ENCODE measurements at places on chromosomes 12 and 14.

DNA sequence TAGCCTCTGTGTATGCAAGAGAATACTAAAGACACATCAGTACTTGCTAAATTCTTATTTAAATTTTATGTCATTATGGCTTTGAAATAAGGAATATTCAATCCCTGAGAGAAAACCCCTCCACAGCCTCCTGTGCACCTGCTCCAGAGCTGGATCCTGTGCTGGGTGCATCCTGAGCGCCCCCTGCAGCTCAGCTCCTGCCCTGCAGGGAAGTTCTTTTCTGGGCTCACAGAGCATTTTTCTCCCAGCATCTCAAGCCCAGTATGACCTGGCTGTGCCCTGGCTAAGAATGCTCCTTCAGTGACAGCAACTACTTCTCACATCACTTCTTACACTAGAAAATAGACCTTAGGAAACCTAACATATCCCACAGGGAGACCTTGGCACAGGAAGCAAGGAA lies 1211.7 kb downstream of the TMEM121 start:
- no peak for DNase-seq

- no peak for DNase-seq
These were observed 23.5 kb upstream of the GPRC5D start for GRCh38 chr12:12975322-12976077.

DNA sequence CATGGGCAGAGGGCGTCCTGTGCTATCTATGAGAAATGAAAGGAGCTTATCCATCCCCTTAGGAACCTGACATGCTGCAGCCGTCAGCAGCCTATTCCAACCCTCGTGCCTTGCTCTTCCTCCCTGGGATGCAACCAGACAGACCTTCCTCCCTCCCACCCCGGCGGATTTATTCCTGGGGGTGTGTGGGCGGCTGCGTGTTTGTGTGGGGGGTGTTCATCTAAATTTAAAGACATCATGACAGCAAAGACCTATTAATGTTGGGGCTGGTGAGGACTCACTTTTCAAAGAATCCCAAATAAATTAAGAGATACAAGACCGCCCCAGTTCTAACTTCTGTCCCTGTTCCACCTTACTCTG lies 52.0 kb downstream of the WSCD2 start:
- no peak for DNase-seq

DNA sequence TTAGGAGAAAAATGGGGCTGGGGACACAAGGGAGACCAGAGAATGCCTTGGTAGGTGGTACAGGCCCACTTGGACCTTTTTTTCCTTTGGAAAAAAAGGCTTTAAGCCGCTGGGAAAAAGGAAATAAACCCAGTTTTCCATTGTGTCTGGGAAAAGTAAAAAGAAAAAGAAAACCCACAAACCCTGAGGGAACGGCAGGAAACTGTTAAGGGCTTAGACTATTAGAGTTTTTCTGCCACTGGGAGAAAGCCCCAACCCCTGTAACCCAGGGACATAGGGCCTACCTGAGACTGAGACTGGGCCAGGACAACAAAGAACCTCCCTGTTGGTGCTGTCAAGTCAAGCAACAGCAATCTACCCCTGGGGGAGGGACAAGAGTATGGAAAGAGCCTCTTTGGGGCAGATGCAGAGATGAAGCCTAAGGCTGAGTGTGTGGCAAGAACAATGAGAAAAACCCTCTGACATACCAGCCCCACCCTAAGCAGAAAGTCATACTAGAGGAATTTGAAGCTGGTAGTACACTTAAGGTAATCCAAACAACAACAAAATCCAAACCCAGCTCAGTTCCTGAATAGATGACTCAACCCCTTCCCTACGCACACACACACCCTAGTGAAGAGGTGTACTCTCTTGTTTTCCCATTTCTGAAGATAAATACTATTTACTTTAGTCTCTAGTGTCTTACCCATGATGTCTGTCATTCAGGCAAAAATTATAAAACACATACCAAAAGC lies 22.8 kb downstream of the ATF1 start:
- DNase-seq, result peak; percentile 94

DNA sequence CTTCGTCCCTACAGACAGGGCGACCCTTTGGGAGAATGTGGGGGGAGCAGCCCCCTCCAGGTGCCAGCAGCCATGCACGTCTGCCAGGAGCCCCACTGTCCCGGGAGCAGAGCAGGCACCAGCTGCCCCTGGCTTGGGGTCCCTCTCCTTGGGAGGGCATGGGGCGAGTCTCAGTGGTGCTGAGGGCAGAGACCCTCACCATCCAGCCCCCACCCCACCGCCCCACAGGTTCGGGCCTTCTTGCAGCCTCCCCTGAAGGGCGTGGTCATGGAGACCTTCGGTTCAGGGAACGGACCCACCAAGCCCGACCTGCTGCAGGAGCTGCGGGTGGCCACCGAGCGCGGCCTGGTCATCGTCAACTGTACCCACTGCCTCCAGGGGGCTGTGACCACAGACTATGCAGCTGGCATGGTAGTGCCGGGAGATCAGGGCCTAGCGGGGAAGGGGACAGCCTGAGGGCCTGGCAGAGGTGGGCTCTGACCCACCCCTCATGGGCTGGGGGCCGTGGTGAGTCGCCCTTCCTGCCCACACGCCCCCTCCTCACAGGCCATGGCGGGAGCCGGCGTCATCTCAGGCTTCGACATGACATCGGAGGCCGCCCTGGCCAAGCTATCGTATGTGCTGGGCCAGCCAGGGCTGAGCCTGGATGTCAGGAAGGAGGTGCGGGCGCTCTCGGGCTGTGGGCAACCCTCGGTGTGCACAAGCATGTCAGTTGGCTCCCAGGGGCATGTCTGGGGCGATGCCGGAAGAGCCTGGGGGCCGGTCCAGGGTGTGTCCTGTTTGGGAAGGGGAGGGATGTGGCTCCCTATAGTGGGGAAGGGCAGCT lies 18.8 kb downstream of the ASPG start:
- no peak for DNase-seq

DNA sequence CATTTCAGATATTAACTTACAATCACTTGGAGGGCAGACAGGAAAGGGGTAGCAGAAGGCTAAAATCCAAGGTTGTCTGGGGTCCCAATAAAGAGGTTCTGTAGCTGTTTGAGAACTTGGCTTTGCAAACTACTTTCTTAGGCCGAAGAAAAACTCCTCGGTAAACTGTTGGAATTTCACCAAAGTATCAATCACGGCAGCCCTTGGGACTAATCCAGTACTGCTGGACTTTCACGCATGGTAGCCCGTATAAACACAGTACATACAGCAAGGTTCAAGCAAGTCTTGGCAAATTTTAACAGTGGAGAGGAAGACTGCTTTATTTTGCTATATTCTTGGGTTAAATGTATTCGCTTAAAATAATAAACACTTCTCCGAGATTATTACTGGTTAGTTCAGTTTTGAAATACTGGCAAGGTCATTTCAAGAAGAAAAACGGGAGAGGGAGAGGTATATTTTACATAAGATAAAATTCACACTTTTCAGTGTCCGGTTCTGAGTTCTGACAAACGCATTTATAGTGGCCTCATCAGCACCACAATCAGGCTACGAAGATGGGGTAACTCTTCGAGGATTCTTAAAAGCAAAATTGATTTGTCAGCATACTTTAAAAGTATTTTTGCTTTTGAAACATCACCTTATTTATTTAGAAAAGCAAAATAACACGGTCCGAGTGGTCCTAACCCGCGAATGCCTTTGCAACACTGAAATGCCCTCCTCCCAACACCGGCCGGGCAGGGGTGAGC lies 1.3 kb downstream of the SETD3 start:
- DNase-seq, result no peak

- no peak for DNase-seq
These were observed at the start of gene SLC6A13 for GRCh38 chr12:262817-263216. Gene SLC6A13 (minus strand): TSS chr12:262836. CDS start chr12:260052, 2,784 bp downstream.

DNA sequence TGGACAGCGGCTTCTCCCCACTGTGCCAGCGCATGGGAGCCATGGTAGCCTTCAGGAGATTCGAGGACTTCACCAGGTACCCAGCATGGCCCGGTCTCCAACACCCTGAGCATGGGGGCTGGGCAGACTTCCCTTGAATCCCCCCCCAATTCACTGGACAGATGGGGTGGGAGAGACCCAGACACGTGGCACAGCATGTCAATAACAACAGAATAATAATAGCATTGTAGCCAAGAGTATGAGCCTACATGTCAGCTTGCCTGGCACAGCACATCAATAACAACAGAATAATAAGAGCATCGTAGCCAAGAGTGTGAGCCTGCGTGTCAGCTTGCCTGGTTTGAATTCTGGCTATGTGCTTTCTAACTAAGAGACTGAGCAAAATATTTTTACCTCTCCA lies 76.4 kb downstream of the FOXN4 start:
- no peak for DNase-seq

DNA sequence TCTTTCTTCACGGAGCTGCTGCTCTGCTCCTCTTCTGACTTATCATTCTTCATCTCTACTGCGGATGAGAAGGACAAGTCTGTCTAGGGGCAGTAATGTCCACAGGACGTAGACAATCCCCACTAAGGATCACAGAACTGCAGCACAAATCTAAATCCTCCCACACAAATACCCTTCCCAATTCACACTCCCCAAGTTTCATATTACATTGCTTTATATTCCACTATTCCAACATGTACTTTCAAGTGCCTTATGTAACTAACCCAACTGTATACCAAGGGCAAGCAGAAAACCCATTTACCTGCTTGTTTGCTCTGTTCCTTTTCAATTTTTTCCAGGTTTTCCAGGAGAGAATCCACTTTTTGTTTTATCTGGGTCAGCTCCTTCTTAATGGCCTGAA lies 55.6 kb upstream of the OR5AU1 start:
- DNase-seq, result no peak

DNA sequence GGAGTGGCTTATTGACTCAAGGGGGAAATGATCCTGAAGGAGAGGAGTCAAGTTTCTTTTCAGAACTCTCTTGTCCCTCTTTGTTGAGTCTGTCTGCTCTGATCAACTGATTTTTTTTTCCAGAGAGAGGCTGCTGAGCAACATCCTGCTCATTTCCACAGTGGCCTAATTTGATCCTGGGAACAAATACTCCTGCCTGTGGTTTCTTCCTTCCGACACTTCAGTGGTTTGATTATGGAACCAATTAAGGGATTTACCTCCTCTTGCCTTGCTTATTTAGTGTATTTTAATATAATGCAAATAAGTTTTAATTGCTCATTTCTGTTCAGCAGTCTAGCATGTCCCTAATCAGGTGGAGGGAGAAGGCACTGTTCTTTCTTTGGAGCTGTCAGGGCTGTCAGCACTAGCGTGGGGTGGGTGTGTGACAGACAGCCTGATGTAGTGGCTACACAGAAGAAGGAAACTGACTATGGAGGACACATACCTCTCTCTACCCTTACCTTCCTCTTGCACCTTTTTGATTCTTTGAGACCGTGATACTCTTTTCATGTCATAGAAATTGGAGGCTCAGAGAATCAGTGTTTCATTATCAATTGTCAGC lies 344.9 kb upstream of the STXBP6 start:
- DNase-seq, result no peak

DNA sequence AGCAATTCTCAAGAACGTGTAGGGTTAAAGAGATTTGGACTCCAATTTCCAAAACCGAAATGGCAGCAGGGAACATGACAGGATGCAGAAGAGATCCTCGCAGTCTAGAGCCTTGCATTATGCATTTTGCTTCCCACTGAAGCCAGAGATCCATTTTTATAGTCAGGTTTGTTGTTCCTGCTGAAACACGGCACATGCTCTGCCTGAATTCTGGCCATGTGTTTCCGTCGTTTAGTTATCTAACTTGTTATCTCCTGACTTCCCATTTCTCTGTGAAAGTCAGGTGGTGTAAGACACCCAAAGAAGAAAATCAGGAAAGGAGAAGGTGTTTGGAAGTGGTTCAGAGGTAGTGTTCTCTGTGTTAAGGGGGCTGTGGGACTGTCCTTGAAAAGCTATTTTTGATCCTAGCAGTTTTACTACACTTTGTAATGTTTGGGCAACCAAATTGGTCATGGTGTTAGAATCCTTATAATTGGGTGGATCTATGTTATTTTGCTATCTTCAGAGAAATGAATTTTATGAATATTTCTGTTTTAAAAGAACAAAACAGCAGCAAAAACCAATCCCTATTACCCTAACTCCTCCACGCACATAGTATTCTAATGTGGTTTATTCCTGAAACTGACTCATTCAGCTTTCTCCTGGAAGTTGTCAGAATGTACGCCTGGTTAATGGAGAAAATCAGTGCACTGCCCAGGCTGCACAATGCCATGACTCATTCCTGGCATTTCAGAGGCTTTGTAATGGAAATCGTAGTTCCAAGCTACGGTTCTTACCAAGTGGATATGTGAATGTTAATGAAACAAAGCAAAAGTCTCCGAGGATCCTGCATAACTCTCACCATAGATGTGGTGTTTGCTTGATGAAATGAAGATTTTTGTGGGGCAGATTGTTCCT lies 110.1 kb downstream of the SAMD4A start:
- DNase-seq, result peak; percentile 79

DNA sequence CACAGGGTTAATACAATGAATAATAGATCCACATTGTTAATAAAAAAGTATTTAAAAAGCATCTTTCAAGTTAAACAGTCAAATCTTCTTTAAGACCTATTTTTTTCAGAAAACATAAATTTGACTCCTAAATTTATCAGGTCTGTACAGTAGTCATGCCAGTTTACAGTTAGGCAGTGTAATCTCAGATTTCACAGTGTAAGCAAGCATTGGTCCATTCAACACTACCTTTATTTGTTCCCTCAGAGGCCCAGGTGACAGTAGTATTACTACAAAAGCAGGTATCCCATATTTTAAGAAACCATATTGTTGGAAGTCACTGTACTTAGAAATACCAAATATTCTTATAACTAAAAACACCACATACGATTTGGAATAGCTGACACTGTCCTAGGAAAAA lies 6.1 kb downstream of the ATP2B1 start:
- DNase-seq, result no peak

DNA sequence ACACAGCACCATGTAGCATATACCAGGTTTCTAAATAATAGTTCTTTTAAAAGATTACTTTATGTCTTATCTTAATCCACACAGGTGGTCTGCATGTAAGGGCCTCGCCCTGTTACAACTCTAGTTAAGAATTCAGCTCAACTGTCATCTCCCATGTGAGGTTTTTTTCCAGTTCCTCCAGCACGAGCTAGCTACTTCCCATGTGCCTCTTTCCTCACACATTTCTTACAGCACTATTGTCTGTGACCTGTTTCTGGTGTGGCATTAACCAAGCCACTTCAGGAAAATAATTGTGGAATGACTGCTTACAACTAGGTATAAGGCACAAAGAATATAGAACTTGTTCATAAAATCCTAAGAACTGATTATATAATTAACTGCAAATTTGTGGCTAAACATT lies 65.5 kb downstream of the SH2B3 start:
- no peak for DNase-seq

GRCh38 chr12:13979772-13980378 lies 1.5 kb downstream of the GRIN2B start:
- DNase-seq, result no peak

DNA sequence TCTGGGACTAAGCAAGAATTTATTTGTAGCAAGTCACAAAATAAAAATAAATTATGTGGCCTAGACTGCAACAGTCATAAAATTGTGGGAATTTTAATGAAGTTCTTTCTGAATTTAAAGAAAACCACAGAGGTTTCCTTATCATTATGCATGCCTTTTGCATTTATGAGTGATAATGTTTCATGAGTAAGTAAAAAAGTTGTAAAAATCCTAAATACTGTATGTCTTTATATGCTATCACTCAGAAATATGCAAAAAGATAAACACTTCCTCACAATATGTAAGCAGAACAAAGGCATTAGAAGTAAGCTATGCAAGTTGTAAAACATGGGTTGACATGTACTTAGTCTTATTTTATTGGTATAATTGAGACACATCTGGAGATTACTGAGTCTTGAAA lies 239.4 kb upstream of the PDE3A start:
- DNase-seq, result peak; percentile 36

Data from BJ (cell line).